ENCODE measurements at places on chromosomes 12 and 14. TPM values are rescaled to one million over a fixed set of nuclear protein-coding genes. Genes with fewer than 3 reads are reported as not detected.
A peak's percentile ranks its signal among the peaks of the same experiment; 100 is the strongest.

DTD2 gene
- total RNA-seq, result 20.6 TPM

DNA sequence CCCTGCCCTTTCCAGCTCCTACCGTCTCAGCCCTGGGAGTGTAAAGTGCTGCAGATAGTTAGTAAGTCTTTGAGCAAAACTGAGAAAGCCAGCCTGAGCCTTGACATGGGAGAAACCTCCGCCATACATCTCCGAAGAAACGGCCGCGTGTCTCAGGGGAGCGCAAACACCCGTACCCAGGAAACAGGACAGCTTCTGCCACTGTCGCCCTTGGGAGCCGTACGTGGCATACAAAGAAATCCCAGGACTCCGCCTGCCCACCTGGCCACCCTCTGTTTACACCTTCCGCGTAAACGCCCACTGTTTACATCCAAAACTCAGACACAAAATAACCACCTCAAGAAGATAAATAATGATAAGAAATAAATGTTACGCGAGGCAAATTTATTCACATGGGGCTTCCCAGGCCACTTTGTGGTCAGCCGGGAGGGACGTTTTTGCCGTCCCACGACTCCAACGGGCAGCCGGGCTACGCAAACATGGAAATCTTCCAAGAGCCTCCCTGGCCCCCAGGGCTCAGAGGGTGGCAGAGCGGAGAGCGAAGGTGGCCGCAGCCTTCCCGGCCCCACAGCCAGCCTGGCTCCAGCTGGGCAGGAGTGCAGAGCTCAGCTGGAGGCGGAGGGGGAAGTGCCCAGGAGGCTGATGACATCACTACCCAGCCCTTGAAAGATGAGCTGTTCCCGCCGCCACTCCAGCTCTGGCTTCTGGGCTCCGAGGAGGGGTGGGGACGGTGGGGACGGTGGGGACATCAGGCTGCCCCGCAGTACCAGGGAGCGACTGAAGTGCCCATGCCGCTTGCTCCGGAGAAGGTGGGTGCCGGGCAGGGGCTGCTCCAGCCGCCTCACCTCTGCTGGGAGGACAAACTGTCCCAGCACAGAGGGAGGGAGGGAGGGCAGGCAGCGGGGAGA, at the start of gene BDKRB2:
TSS of gene BDKRB2 (plus strand) at position 689 of the 908 bp plus-strand sequence. CDS start 32,269 bp downstream, outside the sequence.
- DNase-seq, result peak; percentile 78

GRCh38 chr14:39339003-39339402, 93.2 kb downstream of the FBXO33 start:
- DNase-seq, result no peak

GRCh38 chr12:80707126-80707829, at the start of gene MYF6:
MYF6 (plus strand) TSS chr12:80707634; CDS start chr12:80707720, 86 bp downstream.
- DNase-seq, result no peak

- DNase-seq, result peak; percentile 22
Observed at GRCh38 chr12:59839514-59839913, 243.7 kb downstream of the SLC16A7 start.

DNA sequence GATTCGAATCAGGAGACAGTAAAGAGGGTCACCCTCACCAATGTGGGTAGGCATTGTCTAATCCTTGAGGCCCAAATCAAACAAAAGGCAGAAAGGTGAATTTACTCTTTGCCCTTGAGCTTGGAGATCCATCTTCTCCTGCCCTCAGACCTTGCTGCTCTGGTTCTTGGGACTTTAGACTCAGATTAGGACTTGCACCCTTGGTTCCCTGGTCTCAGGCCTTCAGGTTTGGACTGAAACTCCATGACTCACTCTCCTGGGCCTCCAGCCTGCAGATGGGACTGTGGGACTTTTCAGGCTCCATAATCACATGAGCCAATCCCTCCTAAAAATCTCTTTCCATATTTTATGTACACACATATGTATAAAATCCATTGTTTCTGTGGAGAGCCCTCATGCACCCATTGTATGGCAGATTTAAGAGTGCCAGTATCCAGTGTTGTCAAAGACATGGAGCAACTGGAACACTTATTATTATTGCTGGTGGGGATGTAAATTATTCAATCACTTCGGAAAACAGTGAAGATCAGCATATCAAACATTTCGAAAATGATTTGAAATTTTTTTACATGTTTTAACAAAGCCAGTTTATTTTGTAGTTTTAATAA, 48.7 kb downstream of the EID3 start:
- peak; percentile 76 for DNase-seq

GRCh38 chr14:50363714-50364111, 33.0 kb downstream of the CDKL1 start:
- DNase-seq, result peak; percentile 56

TAS2R42 gene
- not detected for total RNA-seq

DNA sequence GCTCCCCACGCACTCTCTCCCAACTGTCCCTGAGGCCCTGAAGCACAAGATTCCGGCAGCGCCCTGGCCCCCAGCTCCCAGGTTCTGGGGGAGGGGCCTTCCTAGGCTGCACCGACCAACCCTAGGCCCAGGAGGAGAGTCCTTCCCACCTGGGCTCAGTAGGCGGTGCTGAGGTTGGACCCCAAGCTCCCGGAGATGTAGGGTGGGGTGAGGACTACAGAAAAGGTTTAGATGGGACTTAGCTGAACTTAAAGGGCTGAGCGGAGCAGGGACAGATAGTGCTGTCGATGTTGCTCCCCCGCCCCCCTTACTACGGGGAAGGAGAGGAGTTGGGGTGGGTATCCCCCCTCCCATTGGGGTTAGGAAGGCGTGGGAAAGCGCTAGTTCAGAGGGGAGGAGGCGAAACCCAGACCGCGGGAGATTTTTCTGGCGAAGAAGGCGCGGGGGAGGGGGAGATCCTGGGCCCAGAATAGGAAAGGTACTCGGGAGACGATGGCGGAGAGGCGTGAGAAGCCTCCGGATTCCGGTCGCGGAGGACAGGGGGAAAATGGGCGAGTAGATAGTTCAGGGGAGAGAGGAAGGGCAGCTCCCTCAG, 4.2 kb upstream of the BAZ2A start:
- no peak for DNase-seq

DNA sequence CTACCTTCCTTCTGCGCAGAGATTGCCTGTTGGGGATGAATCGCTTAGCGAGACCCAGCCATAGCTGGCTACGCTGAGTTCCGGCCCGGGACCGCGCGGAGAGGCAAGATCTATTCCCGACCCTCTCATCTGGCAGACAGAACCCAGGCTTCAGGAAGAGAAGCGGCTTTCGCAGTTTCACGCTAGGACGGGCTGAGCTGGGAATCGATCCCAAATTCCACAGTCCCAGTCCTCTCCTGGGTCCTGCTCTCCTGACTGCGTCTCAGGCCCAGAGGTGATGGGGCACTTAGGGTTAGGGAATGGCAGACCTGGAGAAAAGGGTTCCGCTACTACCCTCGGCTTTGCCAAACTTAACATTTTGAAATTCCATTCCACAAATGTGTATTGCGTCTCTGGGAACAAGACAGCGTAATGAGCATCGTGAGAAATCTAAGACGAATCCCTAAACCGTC, 2.8 kb downstream of the PTPN21 start:
- DNase-seq, result peak; percentile 34

DNA sequence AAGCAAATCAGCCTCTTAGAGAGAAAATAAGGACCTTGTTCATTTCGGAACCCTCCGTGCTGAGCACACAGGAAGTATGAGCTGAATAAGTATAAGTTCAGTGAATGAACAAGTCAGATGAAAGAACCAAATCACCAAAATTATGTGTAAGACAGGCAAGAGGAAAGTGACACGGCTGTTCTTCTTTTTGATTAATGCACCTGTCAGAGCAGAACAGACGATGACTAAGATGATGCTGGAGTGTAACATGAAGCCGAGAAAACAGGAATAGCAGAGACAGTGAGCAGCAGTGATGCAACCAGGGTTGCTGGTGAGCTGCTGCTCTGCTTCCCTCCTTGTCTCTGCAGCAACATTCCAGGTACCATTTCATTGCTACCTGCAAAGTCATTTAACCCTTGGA, 861.1 kb downstream of the GALC start:
- DNase-seq, result peak; percentile 27

AKAP3 gene
- total RNA-seq, result 0.81 TPM

ACSM4 gene
- total RNA-seq, result not detected

Data from fibroblast of the aortic adventitia (primary cell).